ENCODE measurements at places on chromosomes 1 and 21.

- DNase-seq, result no peak
These were observed 99.3 kb upstream of the ESRRG start for GRCh38 chr1:216822480-216822879.

DNA sequence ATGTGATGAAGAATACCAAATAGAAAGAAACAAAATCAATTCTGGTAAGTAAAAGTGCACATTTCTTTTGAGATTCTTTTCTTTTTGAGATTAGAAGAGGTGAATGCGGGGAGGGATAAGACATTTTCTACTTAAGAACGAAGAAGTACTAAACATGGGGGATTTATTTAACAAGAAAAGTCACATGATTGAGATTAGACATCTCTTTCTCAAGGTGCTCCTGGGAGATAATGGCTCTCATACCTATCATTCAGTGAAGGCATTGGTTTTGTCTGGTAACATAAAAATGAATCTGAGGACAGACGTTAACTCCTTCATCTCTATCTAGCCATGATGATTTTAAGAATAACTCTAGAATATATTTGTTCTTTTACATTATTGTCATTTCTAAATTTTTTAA is 147.9 kb upstream of the SAMSN1 start:
- no peak for DNase-seq

DNA sequence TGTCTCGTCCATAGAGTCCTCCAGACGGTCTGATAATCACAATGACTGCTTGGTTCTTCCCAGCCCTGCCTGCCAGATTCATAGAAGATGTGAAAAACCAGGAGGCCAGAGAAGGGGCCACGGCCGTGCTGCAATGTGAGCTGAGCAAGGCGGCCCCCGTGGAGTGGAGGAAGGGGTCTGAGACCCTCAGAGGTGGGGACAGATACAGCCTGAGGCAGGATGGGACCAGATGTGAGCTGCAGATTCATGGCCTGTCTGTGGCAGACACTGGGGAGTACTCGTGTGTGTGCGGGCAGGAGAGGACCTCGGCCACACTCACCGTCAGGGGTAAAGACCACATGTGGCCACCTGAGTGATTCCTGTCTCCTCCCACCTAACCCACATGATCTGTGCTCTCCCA is 86.9 kb downstream of the OBSCN start:
- no peak for DNase-seq

- no peak for DNase-seq
These were observed 114.5 kb downstream of the HIVEP3 start for GRCh38 chr1:41804176-41804575.

DNA sequence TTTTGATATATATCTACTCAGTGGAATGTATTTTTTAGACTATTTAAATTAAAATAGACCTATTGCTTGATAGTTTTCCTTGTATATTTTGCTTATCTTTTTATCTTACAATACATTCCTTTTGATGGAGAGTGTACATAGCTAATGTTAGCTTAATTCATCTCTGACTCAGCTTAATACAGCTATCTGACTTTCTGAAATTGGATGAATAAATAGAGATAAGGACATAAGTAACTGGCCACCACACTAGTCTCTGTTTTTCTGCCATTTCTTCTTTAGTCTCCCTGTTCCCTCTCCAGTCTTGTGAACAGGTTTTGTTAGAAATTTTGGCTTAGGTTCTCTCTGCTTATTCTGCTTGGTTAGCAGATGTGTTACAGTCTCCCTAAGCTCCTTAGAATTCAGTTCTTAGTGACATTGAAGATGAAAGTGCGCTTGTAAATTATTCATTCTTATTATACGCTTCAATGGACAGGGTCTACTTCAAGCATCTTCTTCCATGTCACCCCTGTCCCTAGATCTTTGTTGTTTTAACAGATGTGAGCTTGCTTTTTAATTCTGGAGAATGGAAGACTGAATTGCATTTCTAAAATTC is 59.6 kb downstream of the XPR1 start:
- no peak for DNase-seq

- DNase-seq, result no peak
These were observed 53.4 kb upstream of the EDN2 start for GRCh38 chr1:41537788-41538351.

- DNase-seq, result no peak
These were observed 11.3 kb upstream of the TMEM201 start for GRCh38 chr1:9577423-9577822.

DNA sequence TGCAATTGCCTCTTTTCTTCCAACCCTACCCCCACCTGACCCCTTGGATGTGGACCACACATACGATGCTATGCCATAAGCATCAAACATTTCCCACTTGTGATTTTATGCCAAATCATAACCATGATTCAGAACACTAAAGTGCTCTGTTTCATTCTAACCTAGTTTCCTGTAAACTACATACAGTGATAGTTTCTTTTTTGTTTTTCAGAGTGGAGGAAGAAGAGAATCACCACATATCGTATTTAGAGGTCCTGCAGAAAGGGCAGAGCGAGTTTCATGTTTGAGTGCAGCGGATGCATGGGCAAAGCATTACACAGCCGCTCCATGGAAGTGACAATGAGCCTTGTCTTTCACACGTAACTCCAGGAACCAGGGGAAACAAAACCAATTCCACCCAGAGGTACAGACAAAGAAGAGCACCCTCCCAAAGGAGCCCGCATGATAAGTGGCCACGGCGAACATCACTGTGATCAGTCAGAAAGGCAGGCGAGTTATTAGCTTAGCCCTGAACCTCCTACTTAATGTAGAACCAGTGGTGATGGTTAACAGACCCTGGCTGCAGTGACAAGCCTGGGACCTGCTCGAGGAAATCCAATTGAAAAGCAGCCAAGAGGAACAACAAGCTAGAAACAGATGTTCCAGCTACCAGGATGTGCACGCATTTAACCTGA is 64.0 kb upstream of the ZNF281 start:
- DNase-seq, result no peak

GRCh38 chr1:18015719-18016118 is 91.9 kb upstream of the IGSF21 start:
- DNase-seq, result no peak

DNA sequence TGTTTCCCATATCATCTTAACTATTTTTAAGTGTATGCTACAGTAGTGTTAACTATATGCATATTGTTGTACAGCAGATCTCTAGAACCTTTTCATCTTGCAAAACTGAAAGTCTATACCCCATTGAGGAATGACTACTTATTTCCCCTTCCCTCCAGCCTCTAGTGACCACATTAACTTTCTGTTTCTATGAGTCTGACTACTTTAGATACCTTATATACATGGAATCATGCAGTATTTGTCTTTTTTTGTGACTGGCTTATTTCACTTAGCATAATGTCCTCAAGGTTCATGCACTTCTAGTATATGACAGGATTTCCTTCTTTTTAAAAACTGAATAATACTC is 96.5 kb upstream of the BTG3 start:
- no peak for DNase-seq

GRCh38 chr1:239053279-239053678 is 333.1 kb upstream of the CHRM3 start:
- DNase-seq, result no peak

DNA sequence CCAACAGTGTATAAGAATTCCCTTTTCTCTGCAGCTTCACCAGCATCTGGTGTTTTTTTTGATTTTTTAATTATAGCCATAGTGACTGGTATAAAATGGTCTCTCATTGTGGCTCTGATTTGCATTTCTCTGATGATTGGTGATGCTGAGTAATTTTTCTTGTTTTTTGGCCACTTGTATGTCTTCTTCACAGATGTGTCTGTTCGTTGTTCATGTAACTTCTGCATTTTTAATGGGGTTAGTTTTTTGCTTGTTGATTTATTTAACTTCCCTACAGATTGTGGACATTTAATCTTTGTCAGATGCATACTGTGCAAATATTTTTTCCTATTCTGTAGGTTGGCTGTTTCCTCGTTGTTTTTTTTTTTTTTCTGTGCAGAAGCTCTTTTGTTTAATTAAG is 20.5 kb upstream of the OR2L5 start:
- no peak for DNase-seq
